ENCODE measurements at places on chromosomes 2 and 18.

DNA sequence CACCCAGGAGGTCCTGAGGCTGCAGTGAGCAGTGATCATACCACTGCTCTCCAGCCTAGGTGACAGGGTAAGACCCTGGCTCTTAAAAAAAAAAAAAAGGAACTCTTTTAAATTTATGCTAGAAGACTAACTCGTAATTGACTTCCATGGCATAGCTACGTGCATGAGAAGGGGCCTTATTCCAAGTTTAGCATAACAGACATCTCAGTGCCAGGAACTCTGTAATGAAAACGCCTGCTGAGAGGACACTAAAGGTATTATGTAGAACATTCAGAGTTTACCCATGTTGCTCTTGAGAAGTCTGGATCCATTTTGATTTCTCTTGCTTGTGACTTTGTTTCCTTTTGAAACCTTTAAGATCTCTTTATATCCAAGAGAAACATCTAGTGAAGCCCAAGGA is 276.0 kb downstream of the ZNF407 start:
- DNase-seq = no peak

GRCh38 chr2:175449616-175450015 is 268.1 kb upstream of the ATP5MC3 start:
- no peak for DNase-seq

GRCh38 chr2:233449921-233450863 is 95.9 kb downstream of the DGKD start:
- DNase-seq = no peak

- DNase-seq = no peak
Measured at GRCh38 chr2:190425883-190426658, 17.9 kb downstream of the MFSD6 start.

DNA sequence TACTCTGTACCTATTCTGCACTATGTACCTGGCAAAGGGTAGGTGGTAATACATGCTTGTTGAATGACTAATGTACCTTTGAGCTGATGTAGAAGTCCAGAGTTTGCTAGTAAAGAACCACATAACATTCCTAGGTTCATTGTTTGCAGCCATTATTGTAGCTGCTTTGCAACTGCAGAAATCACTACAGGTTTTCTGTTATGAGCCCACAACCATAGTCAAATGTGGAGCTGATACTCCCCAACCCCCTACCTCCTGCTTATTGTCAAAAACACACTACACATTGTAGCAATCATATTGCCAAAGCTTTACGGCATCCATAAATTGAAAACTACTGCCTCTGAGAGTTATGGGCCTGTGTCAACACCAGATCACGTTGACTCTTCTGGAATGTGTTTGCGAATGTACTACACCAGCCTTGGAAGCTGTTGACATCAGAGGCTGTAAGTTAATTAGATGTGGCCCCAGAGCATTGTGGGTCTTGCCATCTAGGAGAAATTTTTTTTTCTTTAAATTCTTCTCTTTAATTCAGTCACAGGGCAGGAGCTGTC is 187.0 kb downstream of the AGPS start:
- no peak for DNase-seq

Data from HTR-8/SVneo (cell line).